ENCODE measurements at places on chromosomes 2 and 18.
A peak's percentile ranks its signal among the peaks of the same experiment; 100 is the strongest.

DNA sequence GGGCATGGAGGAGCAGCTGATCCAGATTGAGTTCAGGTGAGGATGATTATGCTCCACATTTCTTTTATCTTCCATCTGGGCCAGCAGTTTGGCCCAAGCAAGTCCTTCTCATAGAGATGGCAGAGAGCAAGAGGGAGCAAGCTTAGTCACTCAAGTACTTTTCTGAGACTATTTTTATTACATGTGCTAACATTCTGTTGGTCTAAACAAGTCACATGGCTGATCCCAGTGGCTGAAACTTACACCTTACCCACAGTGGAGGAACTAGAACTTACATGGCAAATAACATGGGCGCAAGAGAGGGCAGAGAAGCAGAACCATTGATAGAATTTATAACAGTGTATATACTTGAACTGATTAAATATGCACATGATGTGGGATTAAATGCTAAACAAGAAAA, 105.7 kb downstream of the KYNU start:
- peak; percentile 38 for DNase-seq

- DNase-seq = no peak
These were observed 69.9 kb upstream of the STK39 start for GRCh38 chr2:168317282-168317681.

DNA sequence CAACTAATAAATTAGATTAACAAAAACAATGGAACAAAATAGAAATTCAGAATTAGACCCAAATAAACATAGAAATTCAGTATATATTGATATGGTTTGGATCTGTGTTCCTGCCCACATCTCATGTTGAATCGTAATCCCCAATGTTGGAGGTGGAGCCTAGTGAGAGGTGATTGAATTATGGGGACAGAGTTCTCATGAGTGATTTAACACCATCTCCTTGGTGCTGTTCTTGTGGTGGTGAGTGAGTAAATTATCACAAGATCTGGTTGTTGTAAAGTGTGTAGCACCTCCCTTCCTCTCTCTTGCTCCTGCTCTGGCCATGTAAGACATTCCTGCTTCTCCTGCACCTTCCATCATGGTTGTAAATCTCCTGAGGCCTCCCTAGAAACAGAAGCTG, 16.6 kb upstream of the B4GALT6 start:
- no peak for DNase-seq

- DNase-seq = no peak
These were observed 81.1 kb downstream of the SLC66A3 start for GRCh38 chr2:11236335-11236734.

GRCh38 chr2:113974727-113975126, 84.8 kb downstream of the ACTR3 start:
- no peak for DNase-seq

- peak; percentile 45 for DNase-seq
These were observed 38.7 kb downstream of the STK39 start for GRCh38 chr2:168208652-168209051.

- DNase-seq = no peak
These were observed 36.6 kb downstream of the SCTR start for GRCh38 chr2:119487434-119488244.

- no peak for DNase-seq
These were observed 391.0 kb downstream of the THSD7B start for GRCh38 chr2:137156221-137156844.

- DNase-seq = no peak
These were observed 80.8 kb upstream of the PPP1CB start for GRCh38 chr2:28670856-28671255.

GRCh38 chr18:68438983-68439382, 275.9 kb downstream of the TMX3 start:
- DNase-seq = no peak

DNA sequence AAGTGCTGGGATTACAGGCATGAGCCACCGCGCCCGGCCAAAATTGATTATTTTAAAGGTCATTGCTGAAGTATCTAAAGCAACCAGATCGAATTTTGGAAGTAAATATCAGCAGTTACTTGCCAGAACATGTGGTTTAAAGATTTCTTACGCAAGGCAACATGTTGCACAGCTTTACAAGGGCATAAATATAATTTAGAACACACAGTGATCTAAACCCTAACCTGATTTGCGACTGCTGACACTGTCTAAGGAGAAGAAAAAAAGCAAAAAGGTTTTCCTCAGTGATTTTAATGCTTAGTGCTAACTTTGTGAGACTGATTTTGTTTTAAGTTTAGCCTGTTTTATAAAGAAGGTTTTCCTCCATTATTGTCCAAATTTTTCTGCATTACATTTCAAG, 569.9 kb upstream of the LINC00305 start:
- no peak for DNase-seq

GRCh38 chr2:107589079-107589491, 237.6 kb upstream of the RGPD4 start:
- no peak for DNase-seq

DNA sequence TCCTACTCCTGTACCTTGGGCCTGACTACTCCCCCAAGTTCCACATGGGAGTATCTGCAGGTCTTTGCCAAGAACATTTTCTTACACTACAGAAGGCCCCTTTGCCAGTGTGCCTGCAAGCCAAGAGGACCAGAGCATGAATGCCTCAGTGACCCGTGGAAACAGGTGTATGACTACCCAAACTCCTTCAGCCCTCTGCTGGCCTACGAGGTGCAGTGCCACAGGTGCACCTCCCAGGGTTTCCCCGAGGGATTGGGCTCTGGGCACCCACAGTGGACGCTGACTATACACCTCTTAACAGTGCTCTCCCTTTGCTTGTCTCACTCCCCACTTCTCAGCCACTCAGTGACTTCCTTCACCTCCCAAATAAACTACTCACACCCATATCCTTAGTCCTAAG, 91.4 kb downstream of the COL6A3 start:
- DNase-seq = peak; percentile 7

DNA sequence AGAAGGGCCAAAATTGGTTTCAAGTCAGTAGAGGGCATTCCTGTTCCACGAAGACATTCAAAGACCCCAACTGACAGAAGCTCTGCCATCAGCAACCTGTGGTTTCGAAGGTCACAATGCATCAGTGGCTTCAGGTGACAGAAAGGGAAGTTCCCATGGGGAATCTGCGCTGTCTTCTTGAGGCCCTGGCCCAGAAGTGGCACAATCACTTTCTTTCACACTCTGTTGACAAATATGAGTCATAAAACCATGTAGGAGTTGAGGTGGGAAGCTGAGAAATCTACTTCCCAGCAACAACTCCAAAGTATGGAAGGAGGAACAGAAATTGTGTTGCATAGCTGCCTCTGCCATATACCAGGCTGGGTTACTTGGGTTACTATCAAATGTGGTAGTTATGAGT, 621.1 kb upstream of the FANCL start:
- no peak for DNase-seq

DNA sequence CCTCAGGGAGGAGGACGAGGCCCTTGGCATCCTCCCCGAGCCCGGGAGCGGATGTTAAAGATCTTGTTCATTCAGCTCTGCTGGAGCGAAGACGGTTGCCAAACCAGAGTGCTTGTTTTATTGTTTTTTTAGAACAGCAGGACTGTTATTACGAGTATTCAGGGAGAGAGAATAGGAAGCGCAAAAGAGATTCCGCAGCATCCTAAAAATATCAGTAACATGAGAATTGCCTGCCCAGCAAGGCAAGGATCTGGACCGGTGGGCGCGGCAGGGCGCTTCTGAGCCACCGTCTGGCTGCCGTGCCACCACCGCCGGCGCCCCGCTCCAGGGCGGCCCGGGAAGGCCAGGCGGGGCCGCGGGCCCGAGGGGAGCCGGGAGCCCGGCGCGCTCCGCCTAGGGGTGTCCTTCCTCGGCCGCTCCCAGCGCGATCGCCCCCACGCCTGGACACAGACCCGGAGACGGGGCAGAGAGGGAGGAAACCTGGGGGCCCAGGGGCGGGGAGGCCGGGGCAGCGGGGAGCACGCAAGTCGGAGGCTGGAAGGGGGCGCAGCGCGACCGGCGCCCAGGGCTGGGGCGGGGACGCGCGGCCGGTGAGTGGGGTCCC, 843 bp downstream of the CYS1 start:
- DNase-seq = no peak

- DNase-seq = no peak
These were observed 238.2 kb downstream of the SATB2 start for GRCh38 chr2:199219551-199219950.
